Stimulated activated CD4-positive, alpha-beta T cell treated with anti-CD3 and anti-CD28 coated beads, Interleukin-15, amount 100 ng/mL, for 24 hours (primary cell): ENCODE measurements at places on chromosomes 1 and 21.

GRCh38 chr1:47814612-47815395, 182.4 kb downstream of the TRABD2B start:
- DNase-seq, result no peak

- DNase-seq, result no peak
Observed at GRCh38 chr1:85650645-85651044, 57.6 kb downstream of the ZNHIT6 start.

- no peak for DNase-seq
Observed at GRCh38 chr1:110597966-110598365, 8.2 kb downstream of the KCNA2 start.

DNA sequence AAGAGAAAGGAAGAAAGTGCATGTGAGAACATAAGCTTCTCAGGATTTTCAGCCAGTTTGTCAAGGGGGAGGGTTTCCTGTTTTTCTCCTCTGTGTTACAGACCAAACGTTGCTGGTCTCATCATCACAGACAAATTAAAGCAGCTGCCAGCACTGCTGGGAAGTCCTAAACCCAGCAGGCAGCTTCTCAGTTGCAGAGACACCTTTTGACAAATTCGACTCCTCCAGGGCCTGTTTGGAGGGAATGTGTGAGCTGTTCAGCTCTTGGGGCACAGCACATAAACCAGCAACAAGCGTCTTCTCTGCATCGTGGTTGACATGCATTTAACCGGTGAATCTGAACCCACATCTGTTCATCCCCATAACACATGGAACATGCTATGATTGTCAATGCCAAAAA, 454.6 kb upstream of the RUNX1 start:
- peak; percentile 5 for DNase-seq

- no peak for DNase-seq
Observed at GRCh38 chr1:208413006-208413405, 168.8 kb upstream of the PLXNA2 start.

GRCh38 chr1:17118706-17119075, 560 bp downstream of the PADI2 start:
- DNase-seq, result no peak

DNA sequence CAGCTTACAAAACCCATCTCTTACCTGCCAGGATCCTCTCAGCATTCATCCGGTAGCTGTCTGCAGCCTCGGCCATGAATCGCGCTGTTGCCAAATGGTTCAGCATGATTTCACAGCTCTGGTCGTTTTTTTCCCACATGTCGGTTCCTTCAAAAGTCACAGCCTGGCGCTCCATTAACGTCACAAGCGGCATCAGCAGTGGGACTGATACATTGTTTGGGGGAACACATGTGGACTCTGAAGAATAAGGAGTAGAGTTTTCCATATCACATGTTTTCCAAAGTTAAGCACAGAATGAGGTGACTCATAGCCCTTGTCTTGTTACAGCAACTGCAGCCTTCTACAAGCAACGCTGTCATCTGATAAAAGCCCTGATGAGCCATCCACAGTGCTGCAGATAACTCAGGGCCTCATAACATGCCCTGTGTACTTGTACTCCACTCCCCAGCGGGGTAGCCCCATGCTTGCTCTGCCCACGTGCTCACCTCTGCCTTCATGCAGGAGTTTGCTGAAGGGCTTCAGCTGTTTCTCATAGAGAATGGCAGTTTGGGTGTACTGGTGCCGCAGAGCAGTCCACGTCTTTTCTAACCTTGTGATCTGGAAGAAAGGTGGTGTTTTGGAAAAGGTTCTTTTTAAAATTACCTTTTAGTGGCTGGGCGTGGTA, 114.2 kb downstream of the BCAR3 start:
- no peak for DNase-seq

- no peak for DNase-seq
Observed at GRCh38 chr1:118397496-118397859, 212.4 kb upstream of the SPAG17 start.

- DNase-seq, result no peak
Observed at GRCh38 chr1:200917291-200917817, 22.7 kb downstream of the INAVA start.

DNA sequence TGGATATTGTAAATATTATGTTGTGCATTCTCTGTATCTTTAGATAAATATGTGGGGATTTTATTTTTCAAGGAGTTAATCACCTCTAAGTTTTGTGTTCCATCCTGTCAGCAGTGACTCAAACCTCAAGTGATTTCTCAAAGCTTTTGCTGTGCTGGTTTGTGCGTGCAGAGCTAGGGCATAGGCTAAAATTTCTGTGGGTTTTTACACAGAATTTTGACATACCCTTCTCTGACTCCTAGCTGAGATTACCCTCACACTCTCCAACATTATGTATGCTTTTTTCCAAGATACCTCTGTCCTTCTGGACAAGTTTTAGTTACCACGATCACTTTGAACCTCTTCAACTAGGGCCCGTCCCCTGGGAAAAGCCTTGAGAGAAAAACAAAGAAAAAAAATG, 384.9 kb downstream of the NCAM2 start:
- DNase-seq, result no peak

GRCh38 chr1:210125143-210125542, 107.5 kb upstream of the SERTAD4 start:
- no peak for DNase-seq

DNA sequence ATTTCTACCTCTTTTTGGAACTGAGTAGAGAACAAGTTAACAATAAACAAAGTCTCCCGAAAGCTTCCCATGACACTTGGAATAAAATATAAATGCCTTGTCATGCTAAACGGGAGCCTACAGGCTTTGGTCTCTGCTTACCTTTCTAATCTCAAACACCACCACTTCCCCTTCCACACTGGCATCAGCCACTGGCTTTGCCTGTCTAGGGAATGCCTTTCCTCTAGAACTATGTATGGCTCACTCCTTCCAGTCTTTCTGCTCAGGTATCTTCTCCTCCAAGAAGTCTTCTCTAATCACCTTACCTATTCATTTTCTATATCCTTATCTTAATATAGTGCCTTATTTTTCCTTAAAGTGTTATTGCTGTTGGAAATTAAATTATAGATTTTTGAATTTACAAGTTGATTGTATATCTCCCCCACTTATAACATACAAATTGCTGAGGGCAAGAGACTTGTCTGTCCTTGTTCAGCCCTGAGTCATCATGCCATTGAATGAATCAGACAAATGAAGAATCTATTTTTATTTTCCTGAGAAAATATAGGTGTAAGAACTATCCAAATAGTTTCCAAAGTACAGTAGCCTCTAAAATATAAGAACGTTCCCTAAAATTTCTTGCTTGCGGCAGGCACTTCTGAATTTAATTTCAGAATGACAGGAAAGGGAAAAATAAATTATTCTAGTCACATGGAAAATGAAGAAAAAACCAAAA, 119.2 kb downstream of the TM2D1 start:
- no peak for DNase-seq

DNA sequence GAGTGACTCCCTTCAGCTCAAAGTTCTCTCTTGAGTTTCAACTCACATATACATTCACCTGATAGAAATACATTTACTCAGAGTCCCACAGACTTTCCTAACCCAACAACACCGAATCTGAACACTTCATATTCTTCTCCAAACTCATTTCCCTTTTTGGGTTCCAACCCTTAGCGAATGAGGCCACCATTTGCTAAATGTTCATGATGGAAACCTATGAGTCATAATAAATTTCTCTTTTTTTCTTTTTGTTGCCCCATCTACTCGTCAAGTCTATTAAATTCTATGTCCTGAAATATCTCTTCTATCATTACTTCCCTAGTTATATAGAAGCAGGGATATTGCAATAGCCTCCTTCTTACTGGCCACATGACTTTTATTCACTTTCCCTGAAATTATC, 100.1 kb downstream of the HLX start:
- no peak for DNase-seq

DNA sequence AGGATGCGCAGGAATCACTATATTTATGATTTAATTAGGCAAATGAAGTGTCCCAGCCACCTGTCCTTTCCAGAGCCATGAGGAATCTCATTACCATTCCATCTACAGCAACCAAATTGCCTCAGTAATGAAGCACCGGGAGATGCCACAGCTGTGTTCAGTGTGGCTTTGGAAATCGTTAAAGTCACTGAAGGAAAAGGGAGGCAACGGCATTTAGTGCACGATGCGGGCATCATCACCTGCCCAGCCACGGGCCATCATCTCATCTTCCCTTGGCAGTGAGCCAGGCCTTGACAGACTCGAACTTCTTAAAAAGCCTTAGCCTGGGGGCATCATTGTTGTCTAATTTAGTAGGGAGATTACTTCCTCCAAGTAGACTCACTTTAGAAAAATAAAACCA, 67.8 kb downstream of the CNIH3 start:
- no peak for DNase-seq

DNA sequence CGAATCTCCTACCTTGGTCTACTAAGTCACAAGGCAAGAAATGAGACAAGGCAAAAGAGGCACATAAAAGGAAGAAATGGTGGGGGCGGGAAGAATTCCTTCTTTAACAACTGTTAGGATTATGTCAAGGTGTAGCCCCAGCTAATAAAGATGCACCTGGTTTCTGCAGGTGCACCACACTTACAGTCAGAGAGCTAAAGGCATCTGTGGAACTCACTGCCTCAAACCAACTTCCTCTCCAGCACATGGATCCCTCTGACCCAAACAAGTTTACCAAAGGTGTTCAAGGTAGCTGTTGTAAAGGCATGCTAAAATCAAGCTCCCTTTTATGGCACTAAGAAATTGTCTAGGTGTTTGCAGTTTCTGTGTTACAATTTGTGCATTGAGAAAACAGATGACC, 38.1 kb downstream of the TGFBR3 start:
- DNase-seq, result no peak

GRCh38 chr1:221812905-221813597, 71.2 kb upstream of the DUSP10 start:
- no peak for DNase-seq

- DNase-seq, result no peak
Observed at GRCh38 chr1:214557952-214558735, 6.7 kb upstream of the PTPN14 start.

DNA sequence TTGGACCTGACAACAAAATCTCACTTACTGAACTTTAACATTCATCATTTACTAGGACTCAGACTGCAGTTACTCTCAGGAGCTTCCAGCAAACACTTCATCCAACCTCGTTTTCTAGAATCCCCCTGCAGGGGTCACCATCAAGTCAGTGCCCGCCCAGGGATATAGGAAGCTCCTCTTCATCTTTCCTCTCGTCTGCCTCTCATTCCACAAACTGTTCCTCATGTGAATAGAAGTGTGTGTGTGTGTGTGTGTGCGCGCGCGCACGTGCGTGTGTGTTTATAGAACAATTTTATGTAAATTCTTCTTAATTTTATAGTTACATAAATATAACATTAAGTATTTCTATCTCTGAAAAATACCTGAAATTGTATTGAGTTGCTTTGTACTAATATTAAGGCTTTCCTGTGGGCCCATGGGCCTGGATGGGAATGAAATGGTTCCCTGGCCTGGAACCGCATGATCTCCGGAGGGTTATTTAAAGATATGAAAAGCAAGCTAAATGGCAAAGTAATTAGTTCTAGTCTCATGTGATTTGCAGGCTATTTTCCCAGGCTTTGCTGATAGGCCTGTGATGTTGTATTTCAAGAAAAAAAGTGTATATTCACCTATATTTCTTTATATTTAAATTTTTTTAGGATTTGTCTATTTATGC, 21.7 kb upstream of the ABCD3 start:
- DNase-seq, result no peak

DNA sequence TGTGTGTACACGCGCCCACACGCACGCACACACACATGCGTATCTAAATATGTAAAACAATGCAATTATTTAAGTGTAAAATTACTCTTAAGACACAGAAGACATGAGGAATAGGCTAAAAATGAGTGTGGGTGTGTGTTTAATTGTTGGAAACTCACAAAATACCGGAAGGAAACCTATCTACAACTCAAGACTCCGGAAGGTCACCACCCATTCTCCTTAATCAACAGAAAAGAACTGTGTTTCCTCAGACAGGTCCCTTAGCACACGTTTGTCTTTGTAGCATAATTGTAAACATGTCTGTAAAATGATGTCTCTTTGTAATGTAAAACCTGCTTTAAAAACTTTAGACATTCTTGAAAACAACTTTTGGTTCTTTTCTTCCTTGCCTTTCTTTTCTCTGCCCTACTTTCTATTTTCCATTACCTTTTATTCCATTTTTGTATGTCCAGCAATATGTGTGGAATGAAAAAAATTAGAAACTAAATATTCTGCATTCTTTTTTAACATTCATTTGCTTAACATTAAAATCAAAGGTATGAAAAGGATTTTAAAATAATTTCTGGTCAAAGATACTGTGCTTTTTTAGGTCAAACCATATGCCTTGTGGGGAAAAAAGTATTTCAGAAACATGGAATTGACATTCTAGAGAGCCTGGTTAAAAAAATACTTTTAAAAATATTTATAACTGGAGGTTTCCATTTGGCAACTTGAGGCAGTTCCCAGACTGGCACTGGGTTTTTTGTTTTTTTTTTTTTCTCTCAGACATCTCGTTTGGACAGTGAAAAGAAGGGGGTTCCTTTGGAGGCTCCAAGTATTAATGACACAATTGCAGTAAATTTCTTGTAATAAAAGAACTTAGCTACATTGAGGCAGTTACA, 46.2 kb downstream of the ATP5PF start:
- DNase-seq, result no peak

DNA sequence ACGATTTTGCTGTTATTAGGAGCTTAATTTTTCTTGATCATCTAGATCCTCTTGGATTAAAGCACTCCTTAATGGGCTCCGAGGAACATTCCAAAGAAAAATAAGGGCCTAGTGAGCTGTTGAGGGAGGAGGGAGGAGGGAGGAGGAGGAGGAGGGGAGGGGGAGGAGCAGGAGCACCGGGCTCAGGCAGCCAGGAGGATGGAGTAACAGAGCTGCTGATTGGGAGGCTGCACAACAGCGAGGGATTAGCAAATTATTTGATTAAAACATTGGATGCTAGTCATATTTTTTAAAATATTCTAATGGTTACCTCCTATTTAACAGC, 302.1 kb upstream of the RRP15 start:
- no peak for DNase-seq

DNA sequence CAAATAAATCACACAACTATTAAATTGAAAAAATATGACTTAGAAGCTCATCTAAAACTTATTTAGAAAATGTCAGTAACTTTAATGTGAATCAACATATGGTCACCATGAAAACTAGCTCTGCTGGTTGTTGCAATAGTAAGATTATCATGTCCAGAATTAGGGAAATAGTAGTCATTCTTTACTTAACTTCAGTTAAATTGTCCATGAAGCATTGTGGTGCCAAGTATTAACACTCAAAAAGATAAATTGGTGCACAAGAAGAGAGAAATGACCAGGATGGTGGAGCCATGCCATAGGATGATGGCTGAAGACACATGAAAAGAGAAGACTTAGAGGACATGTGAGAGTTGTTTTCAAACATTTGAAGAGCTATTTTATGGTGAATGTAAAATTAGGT, 130.2 kb upstream of the PTGFR start:
- no peak for DNase-seq

- no peak for DNase-seq
Observed at GRCh38 chr1:168121401-168122011, 15.2 kb downstream of the GPR161 start.

- DNase-seq, result peak; percentile 65
Observed at GRCh38 chr1:206909161-206909882, 12.1 kb downstream of the IL24 start.

GRCh38 chr1:154609398-154610380, 1.7 kb upstream of the ADAR start:
- peak; percentile 70 for DNase-seq

GRCh38 chr1:211621447-211622198, 42.7 kb upstream of the SLC30A1 start:
- DNase-seq, result no peak

GRCh38 chr21:38448671-38449385, 49.4 kb downstream of the ERG start:
- DNase-seq, result no peak

GRCh38 chr1:51170342-51170741, 65.7 kb upstream of the RNF11 start:
- no peak for DNase-seq
